ENCODE measurements at places on chromosomes 1 and 21.

DNA sequence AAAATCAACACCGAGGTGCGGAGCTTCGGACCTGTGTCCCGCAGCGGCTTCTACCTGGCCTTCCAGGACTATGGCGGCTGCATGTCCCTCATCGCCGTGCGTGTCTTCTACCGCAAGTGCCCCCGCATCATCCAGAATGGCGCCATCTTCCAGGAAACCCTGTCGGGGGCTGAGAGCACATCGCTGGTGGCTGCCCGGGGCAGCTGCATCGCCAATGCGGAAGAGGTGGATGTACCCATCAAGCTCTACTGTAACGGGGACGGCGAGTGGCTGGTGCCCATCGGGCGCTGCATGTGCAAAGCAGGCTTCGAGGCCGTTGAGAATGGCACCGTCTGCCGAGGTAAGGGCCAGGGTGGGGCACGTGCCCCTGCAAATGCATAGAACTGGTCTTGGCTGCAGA lies 74.1 kb downstream of the EPHB2 start:
- no peak for DNase-seq

- peak; percentile 30 for DNase-seq
Measured at GRCh38 chr1:22751124-22751531, 40.5 kb downstream of the EPHB2 start.

DNA sequence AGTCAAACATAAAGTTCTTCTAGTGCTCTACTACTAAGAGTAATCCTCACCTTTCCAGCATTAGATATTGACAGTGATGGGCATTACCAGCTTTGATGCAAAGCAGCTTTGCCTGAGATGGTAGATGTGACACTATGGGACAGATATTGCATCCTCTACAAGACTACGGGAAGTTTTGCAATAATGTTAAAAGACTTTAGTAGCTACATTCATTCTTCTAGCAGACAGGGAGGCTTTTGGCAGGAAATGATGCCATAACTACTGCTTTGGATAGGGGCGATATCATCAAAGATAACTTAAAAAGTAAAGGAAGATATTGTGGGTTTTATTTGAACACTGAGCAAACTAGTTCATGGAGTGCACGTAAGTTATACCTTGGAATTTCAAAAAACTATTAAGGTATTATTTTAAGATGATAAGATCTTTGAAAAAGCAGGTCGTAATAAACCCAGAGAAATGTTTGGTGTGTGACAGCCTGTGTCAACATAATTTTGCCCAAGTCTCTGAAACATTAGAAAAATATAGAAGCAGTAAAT lies 368.3 kb upstream of the TMPRSS15 start:
- no peak for DNase-seq

DNA sequence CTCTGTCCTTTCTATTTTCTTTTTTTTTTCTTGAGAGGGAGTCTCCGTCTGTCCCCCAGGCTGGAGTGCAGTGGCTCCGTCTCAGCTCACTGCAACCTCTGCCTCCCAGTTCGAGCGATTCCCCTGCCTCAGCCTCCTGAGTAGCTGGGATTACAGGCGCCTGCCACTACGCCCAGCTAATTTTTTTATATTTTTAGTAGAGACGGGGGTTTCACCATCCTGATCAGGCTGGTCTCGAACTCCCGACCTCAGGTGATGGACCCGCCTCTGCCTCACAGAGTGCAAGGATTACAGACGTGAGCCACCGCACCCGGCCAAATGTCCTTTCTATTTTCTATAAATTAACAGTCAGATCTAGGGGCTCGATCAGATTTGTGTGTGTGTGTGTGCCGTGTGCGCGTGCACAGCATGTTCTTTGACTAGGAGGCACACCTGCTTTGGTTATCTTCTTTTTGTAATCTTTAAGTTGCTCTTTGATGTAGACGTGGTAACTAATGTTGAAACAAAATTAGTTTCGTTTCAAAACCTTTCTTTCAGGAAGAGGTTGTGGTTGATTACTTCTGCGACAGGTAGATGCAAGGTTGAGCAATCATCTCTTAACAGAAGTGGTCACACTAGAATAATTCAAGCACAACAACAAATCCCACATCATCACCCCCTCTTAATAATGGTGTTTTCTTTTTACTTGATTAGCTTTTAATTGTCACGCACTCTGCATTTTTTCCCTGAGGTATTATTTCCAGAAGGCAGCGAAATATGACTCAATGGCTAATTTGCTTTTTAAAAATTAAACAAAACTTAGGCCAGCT lies 779 bp upstream of the DEGS1 start:
- peak; percentile 49 for DNase-seq

- DNase-seq: no peak
Measured at GRCh38 chr1:173337126-173337525, 130.0 kb upstream of the TNFSF4 start.

GRCh38 chr21:45255381-45256020 lies 32.2 kb downstream of the POFUT2 start:
- DNase-seq: peak; percentile 47

DNA sequence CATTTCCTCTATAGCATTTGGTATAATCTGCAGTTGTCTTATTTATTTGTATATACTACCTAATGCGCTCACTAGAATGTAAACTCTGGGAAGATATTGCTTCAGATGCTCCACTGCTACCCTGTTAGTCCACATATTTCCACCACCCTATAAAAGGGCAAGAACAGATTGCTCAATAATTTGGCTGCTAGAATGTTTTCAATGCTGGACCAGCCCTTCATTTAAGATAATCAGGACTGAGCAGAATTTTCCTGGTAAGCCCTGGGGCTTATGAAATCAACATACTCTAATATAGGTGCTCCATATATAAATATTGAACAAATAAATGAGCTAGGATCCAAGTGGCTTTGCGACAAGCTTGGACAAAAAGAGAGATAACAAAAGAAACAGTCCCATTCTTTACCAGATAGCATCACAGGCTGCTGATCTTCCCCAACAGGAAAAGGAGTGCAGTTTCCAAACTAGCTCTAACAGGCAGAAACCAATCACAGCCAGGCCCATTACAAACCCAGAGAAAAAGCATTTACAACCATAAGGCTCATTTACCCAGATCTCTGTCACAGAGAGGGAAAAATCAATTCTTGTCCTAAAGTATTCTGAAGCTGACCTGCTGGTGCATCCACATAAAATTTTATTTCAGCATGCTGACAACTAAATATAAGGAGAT lies 8.3 kb downstream of the BCAR3 start:
- DNase-seq: no peak

DNA sequence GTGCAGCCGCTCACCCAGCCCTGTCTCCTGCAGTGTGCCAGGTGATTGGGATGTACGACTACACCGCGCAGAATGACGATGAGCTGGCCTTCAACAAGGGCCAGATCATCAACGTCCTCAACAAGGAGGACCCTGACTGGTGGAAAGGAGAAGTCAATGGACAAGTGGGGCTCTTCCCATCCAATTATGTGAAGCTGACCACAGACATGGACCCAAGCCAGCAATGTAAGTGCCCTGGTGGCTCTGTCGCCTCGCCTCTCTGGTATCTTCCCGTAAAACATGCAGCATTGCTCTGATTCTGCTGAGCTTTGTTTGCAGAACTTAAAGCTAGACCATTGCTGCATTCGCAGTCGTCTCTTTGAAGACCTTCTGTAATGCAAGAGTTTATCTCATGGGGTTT lies 79.2 kb downstream of the ATP5PO start:
- DNase-seq: no peak

DNA sequence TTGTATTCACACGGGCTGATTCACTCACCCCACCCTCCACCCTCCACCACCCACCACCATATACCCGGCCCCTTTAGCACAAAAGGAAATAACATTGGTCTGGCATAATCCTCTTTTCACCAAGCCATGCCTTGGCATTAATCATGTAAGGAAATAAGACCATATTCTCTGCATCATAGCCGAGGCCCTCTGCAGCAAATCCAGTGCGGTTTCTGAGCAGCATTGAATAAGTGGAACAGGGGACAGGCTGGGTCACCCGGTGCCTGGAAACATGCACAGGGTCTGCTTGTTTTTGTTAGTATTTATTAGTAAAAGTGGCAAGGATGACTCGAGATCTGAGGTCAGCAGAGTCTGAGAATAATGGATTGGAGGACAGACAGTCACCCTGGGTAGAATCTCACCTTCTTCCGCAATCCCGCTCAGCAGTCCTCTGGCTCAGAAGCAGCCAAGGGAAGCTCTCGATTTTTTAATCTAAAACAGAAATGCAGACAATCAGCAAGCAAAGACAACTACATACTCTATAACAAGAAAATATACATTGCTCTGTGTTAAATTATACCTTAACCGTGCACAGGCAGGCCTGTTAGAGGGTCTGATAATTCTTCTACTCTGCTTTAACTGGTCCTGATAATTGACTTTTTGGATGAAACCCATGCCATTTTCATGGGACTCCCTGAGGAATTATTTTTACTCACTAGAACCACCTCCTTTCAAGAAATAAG lies 52.4 kb upstream of the CDC42BPA start:
- DNase-seq: no peak

GRCh38 chr1:63984257-63984929 lies 210.6 kb downstream of the ROR1 start:
- no peak for DNase-seq

GRCh38 chr1:46034601-46035516 lies 97.6 kb downstream of the PIK3R3 start:
- no peak for DNase-seq

GRCh38 chr1:115565791-115566190 lies 76.0 kb upstream of the VANGL1 start:
- DNase-seq: no peak

GRCh38 chr1:153598309-153599172 lies 14.4 kb downstream of the S100A16 start:
- DNase-seq: no peak

GRCh38 chr1:45473302-45473701 lies 17.7 kb downstream of the TESK2 start:
- DNase-seq: no peak

- DNase-seq: peak; percentile 24
Measured at GRCh38 chr21:45466330-45467220, 61.6 kb downstream of the COL18A1 start.

GRCh38 chr1:33322870-33323585 lies 2.1 kb upstream of the A3GALT2 start:
- DNase-seq: no peak

DNA sequence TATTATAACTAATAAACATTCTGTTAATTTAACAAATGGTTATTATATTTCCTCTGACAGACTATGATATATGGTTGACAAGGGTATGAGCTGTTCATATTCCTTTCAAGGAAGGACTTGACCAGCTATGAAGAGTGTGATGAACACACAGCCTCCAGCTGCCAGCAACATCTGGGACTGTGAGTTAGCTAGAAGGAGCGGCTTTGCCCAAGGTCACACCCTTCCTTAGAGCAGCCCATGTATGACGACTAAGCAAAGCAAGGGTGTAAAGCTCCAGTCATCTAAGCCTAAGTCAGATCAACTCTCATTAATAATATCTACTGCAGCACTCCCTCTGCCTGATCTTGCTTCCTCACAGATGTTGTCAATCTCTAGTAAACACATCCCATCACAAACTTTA lies 355.4 kb downstream of the PLPP3 start:
- DNase-seq: no peak

DNA sequence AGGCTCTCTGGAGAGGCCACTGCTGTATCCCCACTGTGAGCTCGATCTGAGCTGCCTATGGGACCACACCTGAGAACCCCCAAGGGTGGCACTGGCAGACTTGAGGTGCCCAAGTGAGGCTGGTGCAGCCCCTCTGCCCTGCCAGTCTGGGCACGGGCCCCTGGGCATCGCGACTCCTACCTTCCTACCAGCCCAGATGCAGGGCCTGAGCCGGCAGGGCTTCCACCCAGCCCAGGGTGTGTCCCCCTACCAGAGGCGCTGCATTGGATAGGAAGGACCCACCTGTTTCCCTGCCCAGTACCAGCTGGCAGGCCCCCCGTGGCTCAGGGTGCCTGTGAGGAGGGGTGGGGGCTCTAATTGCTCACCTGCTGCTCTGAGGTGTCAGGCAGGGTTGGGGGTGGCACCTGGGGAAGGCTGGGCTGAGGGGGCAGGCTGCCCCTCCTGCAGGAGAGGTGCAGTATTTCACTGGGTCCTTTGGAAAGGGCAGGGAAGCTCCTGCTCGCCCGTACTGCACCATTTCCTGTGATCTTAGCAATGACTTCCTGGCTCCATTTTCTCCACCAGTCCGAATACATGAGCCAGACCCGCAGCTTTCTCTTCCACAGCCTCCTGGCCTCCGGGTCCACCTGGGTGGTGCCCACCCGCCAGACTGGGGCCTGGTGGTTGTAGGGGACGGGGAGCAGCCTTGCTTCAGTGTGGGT lies 11.8 kb downstream of the TP73 start:
- DNase-seq: no peak

- no peak for DNase-seq
Measured at GRCh38 chr1:219778793-219779369, 149.5 kb downstream of the SLC30A10 start.

GRCh38 chr1:248576260-248576980 lies 1.9 kb upstream of the OR2T34 start:
- DNase-seq: no peak

DNA sequence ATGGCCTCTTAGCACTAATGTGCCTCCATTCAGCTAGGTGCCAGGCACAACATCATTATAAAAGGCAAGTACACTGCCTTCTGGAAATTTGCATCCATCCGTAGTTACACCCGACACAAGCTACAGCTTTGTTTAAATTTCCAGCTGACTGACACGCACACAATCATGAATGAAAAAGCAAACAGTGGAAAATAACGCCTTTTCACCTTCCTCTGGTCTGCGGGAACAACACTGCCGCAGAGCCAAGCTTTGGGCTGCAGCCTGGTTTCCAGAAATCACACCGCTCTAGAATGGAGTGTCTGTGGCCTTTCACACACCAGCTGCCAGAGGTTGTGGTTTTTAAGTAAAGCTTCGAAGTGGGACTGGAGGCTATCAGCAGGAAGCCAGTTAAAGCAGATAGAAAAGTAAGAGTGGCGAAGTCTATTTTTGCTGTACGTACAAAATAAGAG lies 142.8 kb upstream of the COA6 start:
- no peak for DNase-seq

GRCh38 chr1:240776237-240776636 lies 164.3 kb upstream of the GREM2 start:
- no peak for DNase-seq

DNA sequence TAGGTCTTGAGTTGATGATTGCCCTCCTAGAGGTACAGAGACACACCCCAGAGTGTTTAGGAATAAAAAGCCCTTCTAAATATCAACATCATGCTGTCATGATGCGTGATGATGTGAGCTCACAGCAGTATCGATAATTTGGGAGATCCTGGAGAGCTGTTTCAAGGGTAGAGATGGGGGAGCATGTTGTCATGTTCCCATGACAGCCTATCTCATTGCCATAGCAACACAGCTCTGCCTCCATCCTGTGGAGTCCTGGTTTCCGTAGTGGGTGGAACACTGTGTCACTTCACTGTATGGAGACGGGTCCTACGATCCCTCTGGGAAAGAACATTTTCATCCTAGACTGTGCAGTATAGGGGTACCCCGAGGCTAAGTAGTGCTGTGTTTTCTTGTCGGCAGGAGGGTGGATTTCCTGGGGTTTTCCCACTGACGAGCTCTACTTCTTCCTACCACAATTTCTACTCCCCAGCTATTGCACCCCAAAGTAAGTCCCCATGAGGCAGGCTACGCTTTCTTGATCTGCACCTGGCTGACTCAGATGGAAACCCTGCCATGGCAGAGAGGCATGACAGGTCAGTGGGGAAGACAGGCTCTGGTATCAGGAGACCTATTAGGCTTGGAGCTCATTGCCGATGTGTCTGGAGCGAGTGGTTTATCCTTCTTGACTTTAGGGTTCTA lies 7.2 kb downstream of the KISS1 start:
- no peak for DNase-seq
